ENCODE measurements at places on chromosomes 3 and 15. TPM values are rescaled to one million over a fixed set of nuclear protein-coding genes. Genes with fewer than 3 reads are reported as not detected.

Gene SLC27A2
- 43.0 TPM for total RNA-seq

Gene ZNF619
- total RNA-seq = 4.1 TPM

DNA sequence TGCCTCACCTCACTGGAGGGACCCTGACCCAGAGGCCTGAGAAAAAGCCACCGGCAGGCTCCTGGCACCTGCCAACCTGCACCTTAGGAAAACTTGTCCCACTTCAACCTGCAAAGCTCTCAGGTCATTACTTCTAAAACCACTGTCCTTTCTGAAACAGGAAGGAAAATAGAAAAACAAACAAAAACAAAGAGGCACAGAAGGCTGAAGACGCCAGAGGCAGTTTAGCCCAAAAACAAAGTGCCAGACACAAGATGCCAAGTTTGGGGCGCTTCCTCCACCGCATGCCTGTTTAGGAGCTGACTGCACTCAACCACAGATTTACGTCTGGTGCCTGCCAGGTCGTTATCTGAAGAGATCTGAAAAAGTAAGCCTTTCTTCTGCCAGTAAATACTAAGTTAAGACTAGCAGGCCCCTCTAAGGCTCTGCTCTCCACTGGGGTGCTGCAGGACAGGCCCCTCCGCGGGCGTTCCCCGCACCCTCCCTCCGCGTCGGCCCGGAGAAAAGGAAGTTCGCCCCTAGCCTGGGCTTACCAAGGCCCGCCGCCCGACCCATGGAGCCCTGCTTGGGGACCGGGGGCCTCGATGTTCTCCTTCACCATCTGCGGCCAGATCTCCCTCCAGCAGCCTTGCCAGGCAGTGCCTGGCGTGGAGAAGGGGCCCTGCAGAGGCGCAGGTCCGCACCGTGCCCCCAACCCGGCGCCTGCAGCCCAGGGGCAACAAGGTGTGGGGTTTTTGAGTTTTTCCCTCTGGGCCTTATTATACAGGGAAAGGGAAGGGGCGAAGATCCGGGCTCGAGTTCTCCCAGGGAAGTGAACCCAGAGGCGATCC is 1.3 kb downstream of the GOLGA8A start:
- peak; percentile 44 for DNase-seq

DNA sequence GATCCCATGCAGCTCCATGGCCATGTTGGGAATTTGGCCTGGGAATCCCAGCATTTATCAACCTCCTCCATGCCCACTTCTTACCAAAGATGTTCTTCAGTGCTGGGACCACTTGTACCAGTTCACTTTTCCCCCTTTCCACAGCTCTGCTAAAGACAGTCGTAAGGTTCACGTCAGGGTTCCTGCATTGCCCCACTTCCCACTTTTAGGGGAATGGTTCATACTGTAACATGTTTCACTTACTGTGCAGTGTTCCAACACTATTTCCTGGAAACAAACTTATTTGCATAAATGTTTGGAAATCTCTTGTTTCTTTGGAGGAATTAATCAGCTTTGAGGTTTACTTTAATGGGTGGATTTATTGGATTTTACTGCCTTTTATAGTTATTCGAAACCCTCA is 17.0 kb downstream of the APH1B start:
- DNase-seq = no peak

GRCh38 chr15:72222393-72222792 is 8.6 kb downstream of the PKM start:
- DNase-seq = peak; percentile 74

DNA sequence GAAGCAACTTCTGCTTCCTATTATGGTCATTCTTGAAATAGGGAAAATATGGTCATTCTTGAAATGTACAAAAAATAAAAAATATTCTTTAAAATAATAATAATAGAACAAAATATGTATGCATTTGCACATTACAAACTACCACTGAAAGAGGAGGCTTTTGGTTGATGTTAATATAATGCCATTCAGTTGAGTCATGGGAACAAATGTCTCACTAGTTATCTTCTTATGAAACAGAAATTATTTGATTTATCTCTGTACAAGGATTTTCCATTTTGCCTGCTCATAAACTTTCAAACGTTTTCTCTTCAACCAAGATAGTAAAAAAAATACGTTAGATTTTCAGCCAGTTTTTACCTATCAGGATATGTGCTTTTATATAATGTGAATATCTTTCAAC is 1662.7 kb downstream of the OTOL1 start:
- DNase-seq = no peak
